Tibial artery (tissue), 4 donors: ENCODE measurements at places on chromosomes 7 and 10.

GRCh38 chr7:128904381-128905197 is 5.9 kb downstream of the KCP start:
- peak; percentile 52 for DNase-seq

DNA sequence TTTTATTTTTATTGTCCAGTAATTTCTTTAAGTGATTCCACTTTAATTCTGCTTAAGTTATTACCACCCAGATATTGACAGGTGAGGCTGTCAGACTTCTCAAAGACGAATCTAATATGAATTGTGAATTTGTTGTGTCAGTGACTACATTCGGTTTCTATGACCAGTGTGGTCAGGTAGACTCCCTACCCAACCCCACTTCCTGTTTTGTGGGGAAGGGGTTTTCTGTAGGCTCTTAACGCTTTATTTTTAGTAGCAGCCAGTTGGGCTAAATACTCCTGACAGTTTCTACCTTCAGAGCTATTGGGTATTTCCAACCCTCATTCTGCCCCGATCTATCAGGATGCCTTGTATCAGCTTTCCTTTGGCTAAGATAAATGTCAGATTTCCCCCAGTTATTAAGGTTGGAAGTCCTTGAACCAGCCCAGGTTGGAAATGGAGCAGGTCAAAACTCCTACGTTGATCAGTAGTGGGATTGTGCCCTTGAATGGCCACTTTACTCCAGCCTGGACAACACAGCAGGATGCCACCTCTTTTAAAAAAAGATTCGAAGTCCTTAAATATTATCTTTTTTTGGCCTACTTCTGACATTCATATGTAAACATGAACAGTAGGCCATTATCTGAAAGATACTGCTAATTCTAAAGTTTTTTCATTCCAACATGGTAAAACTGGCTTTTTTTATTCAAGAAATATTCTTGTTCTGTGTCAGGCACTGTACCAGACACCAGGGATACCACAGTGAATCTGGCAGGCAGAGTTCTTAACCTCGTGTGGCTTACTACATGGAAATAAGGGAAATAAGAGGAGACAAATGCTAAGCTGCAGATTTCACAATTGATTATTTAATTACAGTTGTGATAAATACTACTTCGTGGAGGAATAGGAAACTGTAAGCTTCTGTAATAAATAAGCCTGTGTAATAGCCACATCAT is 133.3 kb upstream of the SAMD8 start:
- no peak for DNase-seq

DNA sequence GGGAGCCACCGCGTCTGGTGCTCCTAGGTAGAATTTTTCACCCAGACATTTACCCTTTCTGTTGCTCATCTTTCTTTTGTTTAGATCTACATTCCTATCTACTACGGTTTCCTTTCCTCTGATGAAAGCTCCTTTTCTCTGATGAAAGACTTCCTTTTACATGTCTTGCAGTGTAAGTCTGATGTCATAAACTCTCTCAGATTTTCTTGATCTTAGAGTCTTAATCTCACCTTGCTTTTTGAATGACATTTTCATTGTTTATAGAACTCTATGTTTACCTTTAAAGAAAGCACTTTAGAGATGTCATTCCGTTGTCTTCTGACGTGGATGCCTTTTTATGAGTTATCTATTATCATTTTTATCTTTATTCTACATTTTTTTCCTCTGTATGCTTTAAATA is 171.8 kb upstream of the MTPN start:
- DNase-seq = no peak

- DNase-seq = no peak
Measured at GRCh38 chr10:96924861-96925260, 92.8 kb downstream of the LCOR start.

- DNase-seq = no peak
Measured at GRCh38 chr7:120344276-120344675, 71.3 kb downstream of the KCND2 start.

DNA sequence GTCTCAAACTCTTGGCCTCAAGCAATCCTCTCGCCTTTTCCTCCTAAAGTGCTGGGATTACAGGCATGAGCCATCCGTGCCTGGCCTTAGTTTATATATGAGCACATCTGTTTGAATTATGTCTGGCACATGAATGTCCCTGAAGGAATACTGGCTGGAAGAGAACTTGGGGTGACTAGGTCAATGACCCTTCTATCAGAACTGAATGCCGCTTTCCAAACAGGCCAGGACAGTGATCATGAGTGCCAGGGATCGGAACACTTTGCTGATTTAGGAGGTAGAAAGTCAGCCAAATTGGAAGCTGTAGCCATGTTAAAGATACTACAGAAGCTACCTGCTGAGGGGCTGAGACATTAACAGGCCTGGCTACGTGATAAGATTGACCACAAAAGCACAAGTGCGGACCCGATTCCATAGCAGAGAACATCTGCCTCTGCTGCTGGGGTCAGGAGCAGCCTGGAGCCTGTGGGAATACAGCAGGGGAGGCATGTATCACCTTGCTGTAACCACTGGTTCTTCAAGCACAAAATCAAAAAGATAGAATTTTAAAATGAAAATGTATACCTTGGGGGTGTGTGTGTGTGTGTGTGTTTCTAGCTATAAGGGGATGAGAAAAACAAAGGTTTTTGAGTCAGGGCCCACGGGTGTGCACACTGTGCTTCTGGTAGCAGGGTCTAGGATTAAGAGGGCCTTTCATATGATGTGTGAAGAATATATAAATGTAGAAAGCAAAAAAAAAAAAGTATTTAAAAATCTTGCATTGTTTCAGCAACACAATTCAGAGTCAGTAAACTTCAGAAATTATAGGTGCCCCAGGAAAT is 293.7 kb downstream of the BBS9 start:
- DNase-seq = no peak

GRCh38 chr7:67553378-67553777 is 556.7 kb downstream of the TYW1 start:
- no peak for DNase-seq

DNA sequence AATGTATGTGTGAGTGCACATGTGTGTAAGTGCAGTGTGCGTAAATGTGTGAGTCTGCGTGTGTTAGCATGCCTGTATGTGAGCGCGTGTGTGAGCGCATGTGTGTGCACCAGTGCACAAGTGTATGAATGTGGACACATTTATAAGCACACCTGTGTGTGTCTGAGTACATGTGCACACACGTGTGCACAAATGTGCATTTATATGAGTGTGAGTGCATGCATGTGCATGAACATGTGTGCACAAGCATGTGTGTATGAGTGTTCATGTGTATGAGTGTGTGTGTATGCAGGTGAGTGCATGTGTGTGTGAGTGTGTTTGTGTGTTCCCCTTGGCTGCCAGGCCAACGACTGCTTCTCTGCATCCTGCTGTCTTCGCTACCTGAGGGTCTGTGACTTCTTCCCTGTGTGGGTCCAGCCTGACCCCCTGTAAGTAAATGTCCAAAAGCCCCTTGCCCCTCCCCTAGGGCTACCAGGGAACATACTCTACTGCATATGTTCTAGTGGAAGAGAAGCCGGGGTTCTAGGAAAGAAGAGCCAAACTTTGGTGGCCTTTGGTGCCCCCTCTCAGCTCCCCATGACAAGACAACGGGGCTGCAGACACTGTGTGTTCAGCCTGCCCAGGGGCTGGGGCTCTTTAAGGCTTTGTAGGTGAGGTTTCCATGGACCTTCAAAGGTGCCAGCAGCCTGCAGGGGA is 17.0 kb downstream of the GOLGA7B start:
- DNase-seq = no peak

DNA sequence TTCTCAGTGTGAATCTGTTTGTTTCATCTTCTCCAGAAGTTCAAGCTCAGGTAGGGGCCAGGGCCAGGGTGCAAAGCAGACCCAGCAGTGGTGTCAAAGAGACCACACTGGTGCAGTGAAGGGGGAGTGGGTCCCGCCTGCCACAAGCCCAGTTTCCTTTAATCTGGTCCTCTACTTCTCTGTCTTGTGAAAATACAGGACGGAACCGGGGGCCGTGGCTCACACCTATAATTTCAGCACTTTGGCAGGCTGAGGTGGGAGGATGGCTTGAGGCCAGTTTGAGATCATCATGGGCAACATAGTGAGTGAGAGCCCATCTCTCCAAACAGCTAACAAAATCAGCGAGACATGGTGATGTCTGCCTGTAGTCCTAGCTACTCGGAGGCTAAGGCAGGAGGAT is 109.0 kb downstream of the SLIT1 start:
- no peak for DNase-seq

- DNase-seq = no peak
Measured at GRCh38 chr7:102066476-102066875, 220.2 kb upstream of the SH2B2 start.

- DNase-seq = no peak
Measured at GRCh38 chr7:14321947-14322346, 332.5 kb upstream of the ETV1 start.

DNA sequence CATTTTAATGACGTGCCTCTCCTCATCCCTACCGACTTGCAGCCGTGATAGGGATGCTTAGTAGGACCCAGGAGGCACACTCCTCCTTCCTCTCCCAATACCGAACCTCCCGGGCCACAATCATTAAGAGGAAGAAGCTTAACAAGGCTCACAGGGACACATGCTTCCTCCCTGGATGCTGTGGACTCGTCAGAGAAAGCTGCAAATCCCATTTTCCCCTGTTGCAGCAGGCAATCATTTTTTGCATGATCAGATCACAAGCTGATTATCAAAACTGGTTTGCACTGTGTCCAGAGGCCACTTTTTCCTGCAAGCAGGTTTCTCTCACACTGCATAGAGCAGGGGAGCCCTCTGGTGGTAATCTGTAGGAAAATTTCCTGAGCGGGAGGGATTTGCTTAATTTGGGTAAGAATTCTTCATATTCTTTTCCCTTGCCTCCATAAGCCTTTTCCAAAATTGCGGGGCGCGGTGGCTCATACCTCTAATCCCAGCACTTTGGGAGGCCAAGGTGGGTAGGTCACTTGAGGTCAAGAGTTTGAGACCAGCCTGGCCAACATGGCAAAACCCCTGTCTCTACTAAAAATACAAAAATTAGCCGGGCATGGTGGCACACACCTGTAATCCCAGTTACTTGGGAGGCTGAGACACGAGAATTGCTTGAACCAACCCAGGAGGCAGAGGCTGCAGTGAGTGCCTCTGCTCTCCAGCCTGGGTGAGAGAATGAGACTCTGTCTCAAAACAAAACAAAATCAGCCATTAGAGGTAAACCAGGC is 16.1 kb upstream of the LAMB4 start:
- DNase-seq = peak; percentile 67

DNA sequence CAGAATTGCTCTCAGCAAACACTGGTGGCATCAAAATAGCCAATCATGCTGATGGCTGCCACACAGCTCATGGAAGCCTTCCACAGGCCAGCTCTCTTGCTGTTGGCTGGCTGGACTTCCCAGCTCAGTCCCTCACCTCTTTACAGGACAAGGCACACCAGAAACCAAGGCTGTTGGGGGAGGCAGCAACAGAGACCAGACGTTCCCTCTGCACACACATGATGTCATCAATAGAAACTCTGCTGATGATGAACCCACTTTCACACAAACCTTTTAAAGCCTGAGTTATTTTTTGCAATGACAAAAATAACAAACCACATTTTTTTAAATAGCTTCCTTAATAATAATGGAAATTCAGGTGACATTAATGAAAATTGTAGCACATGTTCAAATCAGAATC is 300.9 kb upstream of the C7orf33 start:
- DNase-seq = no peak

DNA sequence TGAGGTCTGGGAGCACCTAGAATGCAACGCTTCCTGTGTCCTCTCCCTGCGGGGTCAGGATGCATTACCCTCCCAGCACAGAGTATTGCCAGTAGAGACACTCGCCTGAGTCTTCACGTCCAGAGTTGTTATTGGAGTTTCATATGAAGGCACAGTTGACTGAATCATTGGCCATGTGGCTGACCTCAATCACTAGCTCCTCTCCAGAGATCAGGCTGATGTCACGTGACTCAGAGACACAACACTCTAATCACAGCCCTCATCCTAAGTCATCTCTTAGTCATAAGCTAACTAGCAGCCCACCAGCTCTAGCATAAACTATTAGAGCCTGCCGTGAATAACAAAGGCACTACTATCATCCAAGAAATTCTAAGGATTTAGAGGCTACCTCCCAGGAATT is 107.8 kb downstream of the HECW1 start:
- no peak for DNase-seq

DNA sequence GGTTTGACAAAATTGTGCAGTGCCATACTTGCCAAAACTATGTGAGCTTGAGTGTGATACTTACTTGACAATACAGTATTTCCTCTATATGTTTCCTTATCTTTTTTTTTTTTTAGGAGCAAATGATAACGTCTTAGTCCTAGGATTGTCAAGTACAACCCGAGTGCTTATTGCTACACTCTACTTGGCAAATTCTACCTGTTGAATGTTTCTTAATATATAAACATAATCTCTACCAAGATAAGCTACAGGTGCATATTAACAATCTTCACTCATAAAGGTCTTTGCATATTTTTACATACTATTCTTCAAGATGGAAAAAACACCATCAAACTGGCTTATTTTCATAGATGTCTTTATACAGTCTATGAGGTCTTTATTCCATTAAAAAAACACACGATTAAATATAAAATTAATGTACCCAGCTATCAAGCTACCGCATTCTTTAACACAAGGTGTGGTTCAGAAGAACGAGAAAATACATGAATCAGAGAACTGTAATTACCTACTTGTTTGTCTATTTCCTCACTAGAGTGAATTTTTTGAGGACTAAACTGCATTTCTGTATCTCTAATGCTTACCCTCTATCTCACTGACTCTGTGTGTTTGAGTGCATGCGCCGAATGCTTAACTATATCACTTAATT is 76.1 kb upstream of the PDSS1 start:
- no peak for DNase-seq

- DNase-seq = no peak
Measured at GRCh38 chr10:112962343-112962742, 12.3 kb downstream of the TCF7L2 start.

DNA sequence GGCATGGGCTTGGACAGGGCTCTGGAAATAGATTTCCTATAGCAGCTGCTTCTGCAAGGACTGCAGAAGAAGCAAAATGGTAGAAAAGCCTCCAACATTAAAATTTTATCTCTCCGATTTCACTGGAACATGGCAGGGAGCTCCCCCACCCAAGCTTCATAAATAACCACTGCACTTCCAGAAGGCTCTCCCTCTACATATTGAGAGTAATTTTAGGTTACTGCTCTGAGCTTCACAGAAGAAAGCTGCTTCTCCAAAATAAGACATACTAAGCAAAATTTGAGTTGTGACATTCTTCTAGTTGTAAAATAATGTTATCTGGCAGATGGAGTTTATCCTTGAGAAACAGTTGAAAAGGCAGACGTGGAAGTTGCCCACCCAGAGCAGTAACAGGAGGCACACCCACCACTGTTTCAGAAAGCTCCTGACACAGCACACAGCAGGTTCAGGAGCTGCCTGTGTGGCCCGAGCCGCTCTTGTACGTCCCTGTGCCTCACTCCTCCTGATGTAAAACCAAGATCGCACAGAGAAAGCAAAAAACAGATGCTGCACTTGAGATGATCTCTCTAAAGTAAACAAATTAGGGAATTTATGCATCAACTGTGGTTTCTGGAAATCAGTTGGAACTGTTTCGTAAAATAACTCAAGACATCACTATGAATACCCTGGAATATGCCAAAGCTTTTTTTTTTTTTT is 621.0 kb downstream of the PARD3 start:
- DNase-seq = no peak

- DNase-seq = no peak
Measured at GRCh38 chr7:86966916-86967315, 92.5 kb downstream of the ELAPOR2 start.
